ENCODE measurements at places on chromosomes 5 and 9.

GRCh38 chr9:101566904-101567724 lies 27.7 kb downstream of the PPP3R2 start:
- peak; percentile 46 for DNase-seq

DNA sequence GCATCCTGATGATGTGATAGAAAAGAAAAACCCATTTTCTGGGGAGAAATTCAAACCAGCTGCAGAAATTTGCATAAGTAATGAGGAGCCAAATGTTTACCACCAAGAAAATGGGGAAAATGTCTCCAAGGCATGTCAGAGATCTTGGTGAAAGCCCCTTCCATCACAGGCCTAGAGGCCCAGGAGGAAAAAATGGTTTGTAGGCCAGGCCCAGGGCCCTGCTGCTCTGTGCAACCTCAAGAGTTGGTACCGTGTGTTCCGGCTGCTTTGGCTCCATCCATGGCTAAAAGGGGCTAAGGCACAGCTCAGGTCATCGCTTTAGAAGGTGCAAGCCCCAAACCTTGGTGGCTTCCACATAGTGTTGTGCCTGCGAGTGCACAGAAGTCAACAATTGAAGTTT lies 543.1 kb downstream of the ZNF608 start:
- no peak for DNase-seq

DNA sequence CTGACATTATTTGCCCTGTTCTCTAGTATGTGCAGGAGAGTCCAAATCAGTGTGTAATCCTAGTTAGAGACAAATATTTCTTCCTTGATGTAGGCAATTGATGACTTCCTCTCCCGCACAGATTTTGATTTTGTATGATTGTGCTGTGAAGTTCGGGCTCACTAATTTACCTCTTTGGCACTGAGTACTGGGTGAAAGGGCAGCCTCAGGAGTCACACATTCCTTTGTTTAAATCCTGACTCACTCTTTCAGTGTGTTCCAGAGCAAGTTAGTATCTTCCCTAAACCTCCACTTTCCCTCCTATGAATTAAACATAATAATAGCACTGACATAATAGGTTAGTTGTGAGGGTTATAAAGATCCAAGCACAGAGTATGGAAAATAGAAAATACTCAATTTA lies 269.7 kb downstream of the ISL1 start:
- DNase-seq: no peak

GRCh38 chr9:94504358-94504757 lies 50.5 kb upstream of the PCAT7 start:
- no peak for DNase-seq

GRCh38 chr5:16082053-16082452 lies 97.5 kb downstream of the MARCHF11 start:
- no peak for DNase-seq

DNA sequence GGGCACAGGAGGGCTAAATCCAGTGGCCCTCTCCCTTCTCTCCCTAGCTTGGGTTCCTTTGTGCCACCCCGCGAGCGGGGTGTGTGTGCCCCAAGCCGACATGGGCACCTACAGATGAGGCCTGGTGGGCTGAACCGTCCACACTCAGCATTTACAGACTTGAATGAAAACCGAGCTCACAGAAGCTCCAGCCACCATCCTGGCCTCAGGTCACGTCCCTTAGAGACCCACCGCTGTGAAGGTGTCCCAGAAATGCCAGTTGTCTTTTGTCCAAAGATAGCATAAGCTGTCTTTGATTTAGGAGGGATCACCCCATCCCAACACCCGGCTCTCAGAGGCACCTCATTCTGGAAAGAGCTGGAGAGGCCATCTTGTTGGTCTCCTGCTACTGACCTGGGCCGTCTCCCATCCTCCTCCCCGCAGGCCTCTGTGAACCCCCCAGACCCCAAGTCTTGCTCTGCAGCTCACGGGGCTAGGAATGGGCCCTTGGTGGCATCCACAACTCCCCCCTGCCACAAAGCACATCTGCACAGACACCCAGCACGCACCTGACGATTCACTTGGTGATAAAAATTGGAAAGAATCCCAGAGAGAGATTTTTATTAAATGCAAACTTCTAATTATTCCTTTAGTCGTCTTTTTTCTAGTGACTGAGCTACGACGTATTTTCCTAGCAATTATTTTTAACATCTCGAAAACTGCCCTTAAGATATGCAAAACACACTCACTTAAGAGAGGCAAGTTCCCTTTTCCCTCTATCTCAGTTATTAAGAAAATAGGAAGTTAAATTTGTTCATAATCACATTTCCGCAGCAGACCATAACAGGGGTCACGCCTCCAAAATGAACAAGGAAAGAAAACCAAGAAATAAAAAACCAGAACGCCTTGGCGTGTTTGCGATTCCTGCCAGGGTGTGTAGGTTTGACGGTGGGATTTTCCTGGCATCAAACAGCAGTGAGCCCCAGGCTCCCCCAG lies 80.5 kb upstream of the LMX1B start:
- no peak for DNase-seq

DNA sequence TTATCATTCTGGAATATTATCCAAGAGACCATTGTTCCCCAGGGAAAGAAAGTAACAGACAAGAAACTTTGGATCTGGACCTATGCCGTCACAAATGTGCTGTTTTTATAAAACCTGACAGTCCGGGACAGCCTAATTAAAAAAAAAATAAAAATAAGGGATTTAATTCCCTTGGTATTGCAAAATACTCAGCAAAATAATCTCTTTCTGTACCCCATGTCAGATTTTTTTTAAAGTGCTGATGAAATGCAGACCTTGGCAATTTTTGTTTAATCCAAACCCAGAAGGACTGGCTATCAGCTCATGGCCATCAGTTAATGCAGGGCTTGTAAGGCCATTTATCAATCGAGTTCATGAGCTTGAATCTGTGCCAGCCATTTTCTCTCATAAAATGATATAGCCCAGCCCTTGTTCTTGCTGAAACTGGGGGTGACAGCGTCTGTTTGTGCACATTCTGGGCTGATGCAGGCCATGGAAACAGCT lies 162.7 kb upstream of the S1PR3 start:
- no peak for DNase-seq

DNA sequence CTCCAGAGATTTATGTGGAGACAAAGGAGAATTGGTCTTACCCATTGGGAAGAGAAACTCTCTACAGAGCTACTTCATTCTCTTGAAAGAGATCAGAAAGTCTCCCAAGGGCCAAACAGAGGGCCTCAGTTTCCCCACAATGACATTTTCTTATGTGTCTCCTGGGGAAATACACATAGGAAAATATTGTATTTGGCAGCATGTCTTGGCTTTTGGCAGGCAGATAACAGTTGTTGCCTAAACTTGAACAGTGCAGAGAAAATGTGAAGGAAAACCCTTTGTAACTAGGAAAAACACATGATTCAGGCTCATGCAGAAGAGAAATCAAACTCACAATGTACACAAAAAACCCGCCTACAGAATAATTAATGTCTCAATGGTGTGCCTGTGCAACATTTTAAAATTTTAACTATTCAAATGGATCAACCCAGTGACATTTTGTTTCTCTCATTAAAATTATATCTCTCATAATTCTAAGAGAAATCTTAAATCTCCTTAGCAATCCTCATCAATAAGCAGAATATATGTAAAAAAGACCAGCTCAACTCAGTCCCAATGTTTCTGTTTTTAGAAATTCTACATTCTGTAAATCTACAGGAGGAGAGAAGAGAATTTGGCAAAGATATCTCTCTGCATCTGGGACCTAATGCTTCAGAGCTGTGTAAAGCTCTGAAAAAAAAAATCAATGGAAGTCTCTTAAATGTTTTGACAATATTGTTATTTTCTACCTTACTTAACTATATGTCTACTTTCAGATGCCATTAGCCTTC lies 205.1 kb downstream of the ADAMTSL1 start:
- no peak for DNase-seq

- DNase-seq: no peak
These were observed 957.3 kb downstream of the CDH12 start for GRCh38 chr5:21895766-21896350.

DNA sequence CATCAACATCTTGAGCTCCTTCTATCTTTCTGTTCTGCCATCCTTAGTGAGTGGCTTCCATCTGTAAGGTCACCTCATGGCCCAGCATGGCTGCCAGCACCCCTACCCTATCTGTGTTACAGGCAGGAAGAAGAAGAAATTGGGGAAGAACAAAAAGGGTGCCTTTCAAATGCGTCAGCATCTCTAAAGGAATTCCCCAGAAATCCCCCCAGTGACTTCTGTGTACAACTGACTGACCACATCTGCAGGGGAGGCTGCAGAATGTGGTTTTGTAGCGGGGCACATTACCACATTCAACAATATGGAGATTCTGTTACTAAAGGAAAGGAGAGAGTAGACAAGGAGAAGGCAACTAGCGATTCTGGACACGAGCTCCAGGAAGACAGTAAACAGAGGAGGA lies 40.1 kb downstream of the ALG2 start:
- DNase-seq: peak; percentile 83

GRCh38 chr9:14960881-14961280 lies 50.7 kb upstream of the FREM1 start:
- DNase-seq: no peak

DNA sequence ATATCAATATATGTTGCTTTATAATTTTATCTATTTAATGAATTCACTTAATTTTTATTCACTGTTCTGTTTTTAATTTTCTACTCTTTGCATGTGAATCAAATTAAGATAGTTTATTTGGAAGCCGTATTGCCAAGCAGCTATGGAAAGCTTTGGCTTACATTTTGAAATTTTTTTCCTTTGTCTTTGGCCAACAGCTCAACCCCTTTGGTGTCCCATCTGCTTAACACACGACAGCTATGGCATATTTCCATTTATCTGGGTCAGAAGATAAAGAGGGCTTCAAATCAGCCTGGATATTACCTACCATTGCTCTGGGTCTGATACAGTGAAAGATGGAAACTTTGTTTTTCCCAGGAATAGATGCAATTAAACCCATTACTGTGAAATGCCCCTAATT lies 201.0 kb downstream of the WDR70 start:
- DNase-seq: no peak

DNA sequence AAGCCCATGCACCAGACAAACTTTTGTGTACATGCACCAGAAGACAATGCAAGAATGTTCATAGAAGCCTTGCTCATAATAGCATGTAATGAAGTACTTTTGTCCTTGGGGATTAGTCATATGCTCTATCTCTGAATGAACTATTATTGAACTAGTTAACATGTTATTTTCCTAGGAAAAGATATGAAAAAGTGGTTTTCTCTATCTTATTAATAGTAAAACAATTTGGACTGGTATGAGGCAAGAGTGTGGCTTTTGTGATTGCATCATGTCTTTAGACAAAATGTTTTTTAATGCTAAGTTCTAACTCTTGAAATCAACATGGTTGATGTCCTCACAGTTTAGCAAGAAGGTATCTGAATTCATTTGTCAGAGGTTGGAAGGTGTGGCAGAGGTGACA lies 55.7 kb upstream of the SPDL1 start:
- no peak for DNase-seq

DNA sequence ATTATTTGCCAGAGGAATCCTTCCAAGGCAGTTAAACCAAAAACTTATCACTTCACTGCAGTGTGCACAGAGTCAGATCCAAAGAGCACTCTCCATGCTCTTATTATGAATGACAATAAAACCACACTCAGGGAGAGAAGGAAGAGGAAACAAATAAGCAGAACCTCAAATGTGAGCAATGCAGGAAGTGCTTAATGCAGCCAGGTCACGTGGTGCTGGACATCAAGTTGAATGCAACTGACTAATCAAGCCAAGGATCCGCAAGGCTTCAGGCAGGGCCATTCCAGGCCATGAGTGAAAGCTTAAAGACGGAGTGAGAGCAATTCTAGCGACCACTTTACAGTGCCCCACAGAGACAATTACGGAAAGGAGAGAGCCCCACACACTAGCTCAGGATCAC lies 230.4 kb upstream of the PUM3 start:
- peak; percentile 50 for DNase-seq

DNA sequence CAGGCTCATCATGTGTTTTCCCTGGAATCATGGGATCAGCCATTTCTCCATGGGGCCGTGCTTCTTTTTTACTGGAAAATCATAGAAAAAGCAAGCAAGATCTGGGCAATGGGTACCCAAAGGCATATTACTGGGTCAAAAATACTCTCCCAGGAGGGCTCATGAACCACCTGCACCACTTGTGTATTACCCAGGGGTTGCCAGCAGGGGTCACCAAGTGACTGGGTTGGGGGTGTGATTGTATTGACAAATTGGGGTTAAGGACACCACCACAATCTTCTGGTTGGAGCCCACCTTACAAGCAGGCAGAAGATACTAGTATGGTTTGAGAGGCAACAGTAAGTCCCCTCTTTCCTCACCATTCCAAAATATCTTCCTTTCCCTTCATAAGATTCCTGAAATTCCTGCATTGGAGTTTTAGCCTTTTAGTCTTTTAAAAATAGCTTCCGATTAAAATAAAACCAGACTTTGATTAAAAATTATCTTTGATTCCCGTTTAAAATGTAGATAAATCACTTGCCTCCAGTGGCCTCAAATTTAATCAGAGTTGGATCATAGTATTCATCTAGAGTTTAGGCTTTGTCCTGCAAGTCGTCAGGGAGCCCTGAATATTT lies 603.3 kb downstream of the KIF4B start:
- DNase-seq: peak; percentile 54

- DNase-seq: peak; percentile 68
These were observed 87.4 kb downstream of the ZNF608 start for GRCh38 chr5:124658867-124659557.

DNA sequence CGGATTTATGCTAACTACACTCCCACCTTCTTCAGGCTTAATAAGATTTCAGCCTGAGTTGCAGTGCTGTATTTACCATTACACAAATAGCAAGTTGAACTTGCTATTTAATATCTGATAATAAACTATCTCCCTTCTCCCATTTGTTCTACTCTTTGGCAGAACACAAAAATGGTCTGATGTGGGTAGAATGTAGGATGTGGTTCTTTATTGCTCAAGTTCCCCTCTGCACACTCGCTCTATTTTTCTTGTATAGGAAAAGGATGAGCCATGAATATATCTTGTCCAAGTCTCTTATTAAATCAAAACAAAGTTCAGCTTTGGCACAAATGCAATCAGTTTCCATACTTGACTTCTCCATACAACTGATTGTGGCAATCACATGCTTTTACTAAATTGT lies 37.2 kb upstream of the KIF2A start:
- DNase-seq: peak; percentile 13

- no peak for DNase-seq
These were observed 2.4 kb upstream of the ARHGEF37 start for GRCh38 chr5:149578896-149579295.

GRCh38 chr5:74641735-74642542 lies 1.4 kb upstream of the ENC1 start:
- DNase-seq: peak; percentile 78

- DNase-seq: no peak
These were observed 183.4 kb downstream of the PAPPA start for GRCh38 chr9:116337015-116337414.

GRCh38 chr9:104987743-104988142 lies 59.8 kb upstream of the ABCA1 start:
- DNase-seq: peak; percentile 51

DNA sequence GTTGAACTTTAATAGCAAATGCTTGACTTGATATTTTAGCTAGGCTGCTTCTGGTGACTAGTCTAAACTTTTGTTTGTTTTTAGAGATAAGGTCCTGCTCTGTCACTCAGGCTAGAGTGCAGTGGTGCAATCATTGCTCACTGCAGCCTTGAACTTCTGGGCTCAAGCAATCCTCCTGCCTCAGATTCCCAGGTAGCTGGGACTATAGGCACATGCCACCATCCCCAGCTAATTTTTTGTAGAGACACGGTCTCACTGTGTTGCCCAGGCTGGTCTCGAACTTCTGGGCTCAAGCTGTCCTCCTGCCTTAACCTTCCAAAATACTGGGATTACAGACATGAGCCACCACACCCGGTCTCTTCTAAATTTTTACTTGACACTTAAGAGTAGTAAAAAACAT lies 20.7 kb downstream of the CDC37L1 start:
- DNase-seq: no peak

Data from NB4 (cell line).